ENCODE measurements at places on chromosomes 11 and 22.

DNA sequence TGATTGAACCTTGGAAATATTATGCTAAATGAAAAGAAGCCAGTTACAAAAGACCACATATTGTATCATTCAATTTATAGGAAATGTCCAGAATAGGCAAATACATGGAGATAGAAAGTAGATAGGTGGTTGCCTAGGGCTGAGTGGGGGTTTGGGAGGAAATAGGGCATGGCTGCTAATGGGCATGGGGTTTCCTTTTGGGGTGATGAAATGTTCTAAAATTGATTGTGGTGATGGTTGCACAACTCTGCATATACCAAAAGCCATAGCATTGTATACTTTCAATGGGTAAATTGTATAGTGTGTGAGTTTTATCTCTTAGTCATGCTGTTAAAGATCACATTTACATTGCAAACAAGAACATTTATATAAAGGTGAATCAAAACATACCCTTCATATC, 48.7 kb downstream of the LDLRAD3 start:
- no peak for DNase-seq

GRCh38 chr22:38863531-38864131, 8.4 kb downstream of the CBX6 start:
- no peak for DNase-seq

DNA sequence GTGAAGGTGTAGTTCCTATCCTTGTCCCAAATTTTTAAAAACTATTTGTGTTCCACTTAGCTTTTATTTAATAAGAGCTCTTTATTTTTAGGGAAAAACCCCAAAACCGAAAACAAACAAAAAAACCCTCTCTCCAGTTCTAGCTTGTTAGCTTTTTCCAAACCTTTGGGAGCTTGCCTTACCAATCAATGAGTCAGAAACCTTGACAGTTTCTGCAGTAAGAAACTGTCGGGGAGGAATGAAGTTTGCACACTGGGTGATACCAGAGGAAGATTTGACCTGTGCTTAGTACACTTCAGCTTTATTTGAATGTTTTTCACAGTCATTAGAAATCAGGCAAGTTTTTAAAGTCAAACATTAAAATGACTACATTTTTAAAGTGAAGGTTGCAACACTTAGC, 105.0 kb downstream of the FAT3 start:
- DNase-seq: no peak

DNA sequence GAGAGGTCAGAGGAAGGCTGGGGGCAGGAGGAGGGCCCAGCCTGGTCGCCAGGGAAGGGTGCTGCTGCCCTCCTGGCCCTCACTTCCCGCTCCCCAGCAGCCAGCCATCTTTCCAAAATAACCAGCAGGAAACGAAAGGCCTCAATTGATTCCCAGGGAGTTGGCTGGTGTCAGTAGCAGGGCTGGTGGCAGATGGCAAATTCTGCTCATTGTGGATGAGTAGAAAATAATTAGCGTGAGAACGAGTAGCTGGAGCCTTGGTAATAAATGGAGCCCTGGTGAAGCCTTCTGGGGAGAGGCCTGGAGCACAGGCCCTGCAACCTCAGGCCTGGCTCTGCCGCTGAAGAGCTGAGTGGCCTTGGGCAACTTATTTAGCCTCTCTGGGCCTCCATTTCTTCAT, 31.3 kb downstream of the DAGLA start:
- no peak for DNase-seq

DNA sequence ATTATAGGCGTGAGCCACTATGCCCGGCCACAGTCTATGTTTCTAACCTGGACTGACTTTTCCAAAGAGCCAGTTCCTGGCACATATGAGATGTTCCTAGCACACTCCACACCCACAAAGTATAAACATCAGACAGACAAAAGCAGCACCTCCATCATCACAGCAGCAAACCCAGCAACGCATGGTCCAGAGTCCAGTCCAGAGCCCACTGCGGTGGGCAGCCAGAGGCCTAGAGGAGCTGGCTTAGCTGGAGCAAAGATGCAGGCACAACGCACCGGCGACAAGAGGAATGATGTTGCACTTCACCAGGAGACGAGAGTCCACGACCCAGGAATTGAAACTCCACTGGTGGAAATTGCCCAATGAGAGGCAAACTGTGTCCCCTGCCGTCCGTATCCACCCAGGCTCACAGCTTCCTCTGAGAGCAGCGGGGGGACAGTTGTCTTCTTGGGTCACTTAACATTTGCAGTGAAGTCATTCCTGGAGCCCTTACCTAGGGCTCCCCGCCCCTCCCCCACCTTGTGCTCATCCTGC, 36.6 kb downstream of the RPS6KA4 start:
- no peak for DNase-seq

All from activated CD8-positive, alpha-beta T cell treated with anti-CD3 and anti-CD28 coated beads for 36 hours (primary cell).